Dermis blood vessel endothelial cell (primary cell): ENCODE measurements at places on chromosomes 3 and 15.

DNA sequence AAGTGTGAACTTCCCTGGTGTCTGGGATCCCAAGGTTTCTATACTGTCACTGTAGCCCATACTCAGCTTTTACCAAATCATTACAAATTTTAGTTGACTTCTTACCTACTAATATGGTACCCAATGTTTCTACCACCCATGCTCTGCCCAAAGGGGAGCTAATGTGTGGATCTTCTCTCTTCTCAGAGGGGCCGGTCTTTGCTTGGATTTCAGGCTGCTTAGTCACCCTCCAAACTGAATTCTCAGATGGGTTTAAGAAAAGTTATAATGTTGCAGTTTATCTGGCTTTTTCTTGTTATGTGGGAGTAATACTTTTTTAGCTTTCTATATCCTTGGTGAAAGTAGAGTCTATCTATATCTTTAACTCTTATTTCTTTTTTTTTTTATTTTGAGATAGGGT is 67.1 kb upstream of the AKAP13 start:
- DNase-seq, result no peak

- DNase-seq, result no peak
Observed at GRCh38 chr3:46293991-46294833, 52.0 kb downstream of the CCR3 start.

DNA sequence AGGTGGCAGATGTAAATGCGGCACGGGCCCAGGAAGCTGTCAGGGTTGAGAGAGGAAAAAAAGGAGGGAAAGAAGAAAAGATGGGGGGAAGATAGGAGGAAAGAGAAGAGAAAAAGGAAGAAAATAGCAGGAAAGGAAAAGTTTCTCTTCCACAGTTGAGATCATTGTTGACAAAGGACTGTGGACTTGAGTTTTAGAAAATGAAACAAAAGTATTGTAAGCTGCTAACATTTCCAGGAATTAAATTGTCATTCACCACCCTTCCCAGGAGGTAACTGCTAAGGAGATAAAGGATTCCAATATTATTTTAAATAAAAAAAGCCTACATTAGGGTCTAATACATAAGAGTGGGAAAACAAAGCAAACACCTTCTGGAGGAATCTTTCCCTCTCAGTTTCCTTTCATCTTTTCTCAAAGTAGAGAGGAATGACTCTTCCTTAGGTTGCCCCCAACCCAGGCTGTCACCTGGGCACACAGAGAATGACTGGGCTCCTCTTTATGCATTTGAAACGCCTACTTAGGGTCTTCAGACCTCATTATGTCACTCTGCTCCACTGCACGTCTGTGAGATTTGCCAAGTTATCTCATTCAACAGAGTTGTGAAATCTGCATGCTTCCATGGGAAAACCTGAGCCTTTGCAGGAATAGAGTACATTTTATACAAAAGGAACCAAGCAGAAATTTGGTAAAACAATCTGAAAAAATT is 194.0 kb downstream of the TNIK start:
- DNase-seq, result no peak

GRCh38 chr3:24588629-24589512 is 94.2 kb upstream of the THRB start:
- DNase-seq, result peak; percentile 59

DNA sequence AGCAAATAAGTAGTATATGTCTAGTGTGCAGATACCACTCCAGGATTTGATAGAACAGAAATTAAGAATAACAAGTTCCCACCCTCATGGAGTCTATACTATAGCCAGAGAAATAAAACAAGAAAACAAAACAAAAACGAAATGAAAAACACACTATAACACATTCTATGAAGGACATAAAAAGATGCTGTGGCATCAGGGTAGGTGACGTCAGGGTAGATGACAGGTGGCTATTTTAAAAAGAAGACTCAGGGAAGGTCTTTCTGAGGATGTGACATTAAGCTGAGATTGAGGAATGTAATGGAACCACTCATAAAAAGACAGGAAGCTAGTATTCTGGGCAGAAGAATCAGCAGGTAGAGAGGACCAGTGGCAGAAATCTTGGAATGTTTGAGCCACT is 469.6 kb downstream of the RAP2B start:
- no peak for DNase-seq

- no peak for DNase-seq
Observed at GRCh38 chr15:76978522-76979330, 16.2 kb upstream of the PSTPIP1 start.

DNA sequence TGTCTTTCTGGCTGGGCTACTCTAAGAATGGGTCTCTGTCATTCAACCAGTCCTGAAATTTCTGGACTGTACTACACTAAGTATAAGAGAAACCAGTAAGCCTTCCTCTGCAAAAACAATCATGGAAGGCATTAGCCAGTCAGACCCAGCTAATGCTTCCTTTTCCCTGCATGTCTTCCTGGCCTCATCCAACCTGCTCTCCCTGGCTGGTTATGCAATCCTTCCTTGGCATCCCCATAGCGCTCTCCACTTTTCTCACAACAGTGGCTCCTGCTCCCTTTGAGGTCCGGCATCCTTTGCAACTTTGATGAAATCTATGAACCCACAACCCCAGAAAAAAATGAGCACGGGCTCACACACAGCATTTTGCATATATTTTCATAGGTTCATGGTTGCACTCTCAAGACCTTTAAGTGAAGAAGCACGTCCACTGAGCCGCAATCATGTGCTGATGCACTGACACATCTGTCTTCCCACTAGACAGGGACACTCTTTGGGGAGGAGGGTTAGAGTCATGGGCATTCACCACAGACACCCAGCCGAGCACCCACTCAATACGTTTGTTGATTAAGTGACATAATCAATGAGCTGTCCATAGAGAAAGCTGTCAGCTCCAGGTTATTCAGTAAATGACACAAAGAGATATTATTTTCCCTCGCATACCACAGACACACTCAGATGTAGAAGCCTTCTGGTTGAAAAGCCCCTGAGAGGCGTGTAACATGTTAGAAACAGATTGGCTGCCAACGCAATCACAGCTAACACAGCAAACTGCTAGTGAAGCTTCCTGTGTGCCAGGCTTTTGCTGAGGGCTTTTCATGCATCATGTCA is 66.7 kb downstream of the PLD1 start:
- no peak for DNase-seq

DNA sequence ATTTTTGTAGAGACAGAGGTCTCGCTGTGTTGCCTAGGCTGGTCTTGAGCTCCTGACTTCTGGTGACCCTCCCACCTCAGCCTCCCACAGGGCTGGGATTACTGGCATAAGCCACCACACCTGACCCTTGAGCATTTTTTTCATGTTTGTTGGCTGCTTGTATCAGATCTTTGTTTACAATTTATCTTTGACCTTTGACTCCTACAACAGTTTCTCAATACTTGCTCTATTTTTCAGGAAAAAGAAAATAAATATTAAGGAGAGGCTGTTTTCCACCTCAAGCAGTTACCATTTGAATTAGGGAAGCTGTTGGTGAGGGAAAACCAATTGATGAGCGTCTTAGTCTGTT is 44.5 kb downstream of the LIMD1 start:
- DNase-seq, result no peak

- DNase-seq, result peak; percentile 32
Observed at GRCh38 chr15:95522533-95522932, 808.0 kb upstream of the NR2F2 start.

GRCh38 chr3:177882124-177882648 is 654.0 kb upstream of the KCNMB2 start:
- no peak for DNase-seq

DNA sequence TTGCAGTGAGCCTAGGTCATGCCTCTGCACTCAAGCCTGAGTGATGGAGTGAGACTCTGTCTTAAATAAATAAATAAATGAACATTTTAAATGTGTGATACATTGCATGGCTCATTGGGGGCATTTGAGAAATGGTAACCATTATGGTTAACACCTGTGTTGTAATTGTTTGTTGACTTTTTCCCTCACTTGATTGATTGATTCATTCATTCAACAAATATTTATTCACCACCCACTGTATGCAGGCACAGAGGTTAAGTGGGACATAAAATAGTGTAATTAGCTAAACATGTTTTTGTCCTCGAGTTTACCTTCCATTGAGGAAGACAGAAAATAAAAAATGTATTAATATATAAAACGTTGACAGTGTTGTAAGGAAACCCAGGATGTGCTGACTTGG is 127.1 kb upstream of the ANKRD28 start:
- DNase-seq, result no peak

DNA sequence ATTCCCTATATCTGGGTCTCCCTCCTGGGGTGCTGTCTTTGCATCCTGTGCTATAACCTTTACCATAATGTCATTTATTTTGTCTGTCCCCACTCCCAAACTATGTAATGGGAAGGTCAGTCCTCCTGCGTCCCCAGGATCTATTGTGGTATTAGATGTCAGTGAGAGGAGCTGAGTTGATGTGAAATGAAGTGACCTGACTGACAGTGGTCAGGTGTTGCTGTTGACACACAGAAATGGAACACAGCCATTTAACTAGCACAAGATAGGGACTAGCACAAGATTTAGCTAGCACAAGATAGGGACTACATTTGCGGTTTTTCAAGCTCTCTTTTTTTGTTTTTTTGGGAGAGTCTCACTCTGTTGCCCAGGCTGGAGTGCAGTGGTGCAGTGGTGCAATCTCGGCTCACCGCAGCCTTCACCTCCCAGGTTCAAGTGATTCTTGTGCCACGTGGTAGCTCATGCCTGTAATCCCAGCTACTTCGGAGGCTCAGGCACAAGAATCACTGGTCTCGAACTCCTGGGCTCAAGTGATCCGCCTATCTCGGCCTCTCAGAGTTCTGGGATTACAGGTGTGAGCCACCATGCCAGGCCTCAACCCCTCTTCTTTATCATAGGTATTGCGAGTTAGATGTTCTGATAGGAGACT is 5.2 kb downstream of the NGRN start:
- DNase-seq, result no peak

- DNase-seq, result no peak
Observed at GRCh38 chr3:151856118-151856517, 17.3 kb upstream of the SUCNR1 start.

GRCh38 chr15:80509800-80510199 is 105.6 kb downstream of the ARNT2 start:
- no peak for DNase-seq

DNA sequence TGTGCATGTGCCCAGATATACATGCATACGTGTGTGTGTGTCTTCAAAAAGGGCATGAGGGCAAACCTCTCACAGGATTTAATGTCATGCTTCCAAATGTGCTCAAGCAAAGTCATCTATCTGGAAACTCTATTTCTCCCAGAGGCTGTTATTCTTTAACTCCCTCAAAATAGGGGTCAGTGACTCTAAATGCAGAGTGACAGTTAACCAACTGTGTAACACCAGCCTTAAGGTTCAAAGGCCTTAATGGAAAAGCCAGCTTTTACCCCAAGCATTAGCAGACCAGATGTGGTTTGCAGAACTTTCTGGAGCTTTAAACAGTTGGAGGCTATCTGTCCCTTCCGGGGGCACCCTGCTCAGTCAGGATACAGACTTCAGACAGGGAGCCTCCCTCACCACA is 70.4 kb upstream of the SLC7A14 start:
- DNase-seq, result no peak

DNA sequence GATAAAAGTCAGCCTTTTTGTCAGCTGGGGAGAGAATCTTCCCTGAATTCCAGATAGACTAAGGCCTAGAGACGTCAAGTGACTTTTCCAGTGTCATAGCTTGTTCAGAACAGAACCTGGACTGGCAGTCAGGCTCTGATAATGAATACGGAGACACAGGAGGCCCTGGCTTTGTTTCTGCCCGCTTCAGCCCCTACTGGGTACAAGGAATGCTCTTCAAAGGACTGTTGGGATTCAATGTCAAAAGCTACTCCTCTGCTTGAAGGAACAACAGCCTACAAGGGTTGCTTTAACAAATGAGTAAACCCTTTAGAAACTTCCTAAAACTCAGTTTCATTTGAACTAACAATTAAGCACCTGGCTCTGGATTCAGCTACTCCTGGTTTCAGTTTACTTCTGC is 412.3 kb downstream of the OXSM start:
- DNase-seq, result no peak

- DNase-seq, result no peak
Observed at GRCh38 chr15:53384417-53384816, 375.0 kb downstream of the WDR72 start.

GRCh38 chr3:114525278-114525677 is 231.4 kb downstream of the TIGIT start:
- no peak for DNase-seq

DNA sequence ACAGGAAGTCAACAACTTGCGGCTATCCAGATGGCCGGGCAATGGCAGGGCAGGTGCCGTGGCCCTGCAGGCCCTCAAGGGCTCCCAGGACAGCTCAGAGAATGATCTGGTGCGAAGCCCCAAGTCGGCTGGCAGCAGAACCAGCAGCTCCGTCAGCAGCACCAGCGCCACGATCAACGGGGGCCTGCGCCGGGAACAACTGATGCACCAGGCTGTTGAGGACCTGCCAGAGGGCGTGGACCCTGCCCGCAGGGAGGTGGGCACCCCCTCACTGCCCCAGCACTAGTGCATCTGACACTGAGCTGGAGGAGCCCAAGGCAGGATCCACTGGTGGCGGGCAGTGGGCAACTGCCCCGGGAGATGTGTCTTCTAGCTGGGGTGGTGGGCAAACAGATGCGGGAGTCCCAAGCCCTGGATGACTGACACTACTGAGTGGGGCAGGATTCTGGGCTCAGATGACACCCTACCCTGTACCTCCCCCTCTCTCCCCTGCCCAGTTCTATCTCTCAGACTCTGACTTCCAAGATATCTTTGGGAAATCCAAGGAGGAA is 15.9 kb downstream of the VILL start:
- no peak for DNase-seq

- DNase-seq, result no peak
Observed at GRCh38 chr3:55623786-55624185, 136.7 kb upstream of the WNT5A start.

DNA sequence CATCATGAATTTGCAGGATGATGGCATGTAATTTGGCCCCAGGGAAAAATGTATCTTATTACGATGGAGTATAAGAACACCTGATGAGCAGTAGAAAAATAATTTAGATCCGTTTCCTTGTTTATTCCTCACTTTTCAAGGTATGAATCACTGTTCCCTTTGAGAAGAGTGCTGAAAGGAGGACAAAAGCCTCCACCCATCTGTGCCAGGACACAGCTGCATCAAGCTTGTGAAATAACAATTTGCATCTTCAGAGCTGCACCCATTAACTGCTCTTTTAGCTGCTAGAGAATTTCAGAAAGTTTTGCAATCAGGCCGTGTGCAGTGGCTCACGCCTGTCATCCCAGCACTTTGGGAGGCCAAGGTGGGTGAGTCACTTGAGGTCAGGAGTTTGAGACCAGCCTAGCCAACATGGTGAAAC is 9.6 kb downstream of the CLDND1 start:
- DNase-seq, result no peak
